ENCODE measurements at places on chromosomes 1 and 21.

GRCh38 chr1:202567738-202568137 is 142.5 kb downstream of the SYT2 start:
- no peak for DNase-seq

DNA sequence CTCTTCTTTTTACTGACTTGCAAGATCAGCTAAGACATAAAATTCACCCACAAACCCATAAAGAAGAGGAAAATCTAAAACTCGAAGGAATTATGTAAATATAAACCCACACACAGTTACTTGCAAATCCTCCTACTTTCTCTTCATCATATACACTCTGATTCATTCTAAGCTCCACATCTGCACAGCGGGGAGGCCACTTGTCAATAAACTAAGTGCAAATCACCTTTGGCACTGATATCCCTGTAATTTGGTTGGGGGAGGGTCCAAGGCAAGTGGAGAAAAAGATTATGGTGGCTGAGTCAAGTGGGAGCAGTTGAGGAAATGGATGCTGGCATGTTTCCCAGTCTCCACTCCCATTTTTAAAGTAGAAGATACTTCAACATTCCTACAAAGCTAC is 596.5 kb downstream of the MATN1 start:
- no peak for DNase-seq

DNA sequence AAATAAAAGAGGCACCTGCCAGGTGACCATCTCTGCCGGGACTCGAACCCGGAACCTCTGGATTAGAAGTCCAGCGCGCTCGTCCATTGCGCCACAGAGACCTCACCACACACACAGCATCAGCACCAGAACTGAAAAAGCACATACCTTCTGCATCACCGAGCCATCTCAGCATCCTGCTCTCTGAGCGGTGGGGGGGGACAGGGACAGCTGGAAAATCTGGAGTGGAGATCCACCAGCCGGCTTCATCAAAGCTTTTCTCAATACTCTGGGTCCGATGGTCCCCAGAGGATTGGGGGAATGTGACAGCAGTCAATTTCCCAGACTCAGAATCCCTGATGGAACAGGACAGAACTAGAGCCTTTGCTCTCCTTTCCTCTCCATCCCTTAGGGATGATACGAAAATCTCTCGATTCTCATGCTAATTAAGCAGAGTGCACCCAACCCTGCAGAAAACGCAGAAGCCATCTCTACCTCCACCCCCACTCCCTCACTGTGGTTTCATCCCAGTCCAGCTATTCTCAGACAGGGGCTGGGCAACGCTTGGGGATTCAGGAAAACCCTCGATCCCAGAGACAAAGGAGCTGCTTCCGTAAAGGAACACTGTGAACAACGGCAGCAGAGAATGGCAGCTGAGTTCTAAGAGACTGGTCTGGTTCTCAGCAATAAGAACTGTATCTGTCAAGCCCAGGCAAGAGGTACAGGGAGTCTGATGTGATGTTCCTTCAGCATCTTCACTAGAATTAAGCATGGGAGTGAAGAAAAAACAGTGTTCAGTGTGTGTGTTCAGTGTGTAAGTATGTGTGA is 29.6 kb upstream of the CADM3 start:
- DNase-seq = no peak

DNA sequence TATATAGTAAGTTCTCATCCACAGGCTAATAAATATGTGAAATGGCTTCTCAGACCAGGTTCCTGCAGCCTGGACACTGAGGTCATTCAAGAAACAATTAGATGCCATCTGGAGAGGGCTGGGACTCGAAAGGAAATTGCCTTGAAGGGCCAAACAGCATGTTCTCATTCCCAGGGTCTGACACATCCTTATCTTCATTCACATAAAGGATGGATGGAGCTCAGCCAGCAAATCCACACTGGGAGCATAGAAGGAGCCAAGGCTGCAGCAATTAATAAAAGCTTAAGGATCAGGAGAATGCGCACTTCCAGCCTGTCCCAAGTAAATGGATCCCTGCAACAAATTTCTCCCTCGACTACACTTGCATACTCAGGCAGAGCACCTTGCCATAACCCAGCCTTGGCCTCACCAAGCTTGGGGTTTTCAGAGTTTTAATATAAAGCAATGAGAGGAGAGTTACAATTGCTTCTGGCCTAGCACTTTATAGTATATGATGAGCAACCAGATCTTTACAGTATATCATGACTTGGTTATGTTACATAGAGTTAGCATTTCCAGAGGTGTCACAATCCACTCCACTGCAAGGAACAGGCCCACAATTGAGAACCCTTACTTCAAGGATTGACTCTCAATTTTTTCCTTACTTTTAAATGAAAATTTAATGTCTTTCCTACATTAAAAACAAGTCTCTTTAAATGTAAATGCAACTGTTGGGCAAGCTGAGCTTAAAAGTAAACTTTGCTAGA is 55.9 kb downstream of the BCAR3 start:
- DNase-seq = no peak

- no peak for DNase-seq
These were observed 310.1 kb downstream of the PAPPA2 start for GRCh38 chr1:176773038-176773437.

- no peak for DNase-seq
These were observed 75.2 kb downstream of the NGF start for GRCh38 chr1:115262886-115263285.

DNA sequence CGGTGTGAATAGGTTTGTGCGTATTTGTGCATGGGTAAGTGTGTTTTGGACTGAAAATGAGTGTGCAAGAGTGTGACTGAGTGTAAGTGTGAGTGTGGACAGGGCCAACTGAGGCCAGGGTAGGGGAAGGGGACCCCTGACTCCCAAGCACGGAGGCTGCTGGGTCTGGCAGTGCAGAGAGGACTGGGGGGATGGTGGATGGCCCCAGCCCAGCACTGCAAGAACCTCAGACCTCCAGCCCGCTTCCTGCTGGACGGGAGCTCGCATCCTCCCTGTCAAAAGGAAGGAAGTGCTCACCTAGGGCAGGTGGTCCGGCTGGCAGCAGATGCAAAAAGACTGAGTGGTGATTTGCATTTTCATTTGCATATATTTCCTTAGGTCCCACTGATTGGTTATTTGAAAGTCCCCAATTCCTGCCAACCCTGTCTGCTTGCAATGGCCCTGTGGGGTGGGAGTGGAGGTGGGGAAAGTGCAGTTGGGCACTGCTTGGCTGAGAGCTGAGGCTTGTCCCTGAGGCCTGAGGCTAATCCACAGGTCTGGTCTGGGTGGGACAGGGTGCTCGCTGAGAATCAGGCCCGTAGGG is 42.8 kb upstream of the CASZ1 start:
- DNase-seq = no peak

DNA sequence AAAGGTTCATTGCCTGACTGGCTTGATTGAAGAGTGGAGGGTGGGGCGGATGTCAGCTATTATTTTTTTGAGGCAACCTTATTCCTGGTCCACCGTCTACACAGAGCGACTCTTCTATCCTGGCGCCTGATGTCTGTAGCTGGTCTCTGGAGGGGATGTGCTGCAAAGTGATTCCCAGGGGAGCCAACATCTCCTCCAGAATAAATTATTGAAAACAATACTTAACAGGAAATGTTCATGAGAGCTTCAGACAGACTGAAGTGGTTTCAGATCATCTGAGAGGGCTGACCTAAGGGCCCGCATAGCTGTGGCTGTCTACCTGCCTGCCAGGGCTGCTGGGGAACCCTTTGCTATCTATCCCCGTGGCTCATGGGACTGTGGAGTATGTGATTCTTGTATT is 66.7 kb downstream of the TEX35 start:
- DNase-seq = no peak

- no peak for DNase-seq
These were observed 1769.7 kb downstream of the MRPL39 start for GRCh38 chr21:23837564-23837963.

DNA sequence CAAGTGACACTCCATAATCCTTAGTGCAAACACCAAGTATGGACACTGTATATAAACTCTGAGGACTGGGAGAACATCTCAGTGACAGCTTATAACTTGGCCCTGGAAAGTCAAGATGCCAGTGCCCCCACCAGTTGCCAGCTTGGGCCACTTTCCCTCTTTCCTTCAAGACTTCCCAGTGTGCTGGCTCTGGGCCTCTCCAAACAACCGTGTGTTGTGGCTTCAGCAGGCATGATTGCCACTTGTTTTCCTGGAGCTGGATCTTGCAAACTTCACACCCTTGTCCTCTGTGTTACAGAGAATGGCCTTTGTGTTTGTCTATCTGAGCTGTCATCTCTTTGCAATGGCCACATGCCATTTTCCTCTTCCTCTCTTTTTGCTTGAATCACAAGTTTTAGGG is 37.0 kb downstream of the CCDC185 start:
- no peak for DNase-seq

DNA sequence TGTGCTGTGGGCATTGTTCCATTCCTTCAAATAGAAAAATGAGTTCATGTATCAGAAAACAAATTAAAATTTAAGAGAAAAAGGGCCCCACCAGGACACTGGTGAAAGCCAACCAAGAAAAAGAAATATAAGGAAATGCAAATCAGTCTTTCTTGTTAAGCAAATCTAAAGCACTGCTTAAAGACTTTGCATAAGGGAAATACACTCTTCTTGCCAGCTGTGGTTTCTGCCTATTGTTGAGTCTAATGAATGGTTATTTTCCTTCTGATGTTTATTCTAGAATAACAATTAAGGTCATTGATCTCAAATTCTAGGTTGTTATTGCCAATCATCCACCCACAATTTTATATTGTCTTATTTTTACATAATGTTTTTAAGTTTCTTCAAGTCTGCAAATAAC is 158.6 kb upstream of the SNX7 start:
- DNase-seq = no peak

- no peak for DNase-seq
These were observed 12.4 kb upstream of the PAPPA2 start for GRCh38 chr1:176450526-176450925.

GRCh38 chr1:32871364-32872191 is 866 bp upstream of the FNDC5 start:
- DNase-seq = peak; percentile 80

- DNase-seq = no peak
These were observed 154.6 kb downstream of the TENT5C start for GRCh38 chr1:117760485-117760884.

DNA sequence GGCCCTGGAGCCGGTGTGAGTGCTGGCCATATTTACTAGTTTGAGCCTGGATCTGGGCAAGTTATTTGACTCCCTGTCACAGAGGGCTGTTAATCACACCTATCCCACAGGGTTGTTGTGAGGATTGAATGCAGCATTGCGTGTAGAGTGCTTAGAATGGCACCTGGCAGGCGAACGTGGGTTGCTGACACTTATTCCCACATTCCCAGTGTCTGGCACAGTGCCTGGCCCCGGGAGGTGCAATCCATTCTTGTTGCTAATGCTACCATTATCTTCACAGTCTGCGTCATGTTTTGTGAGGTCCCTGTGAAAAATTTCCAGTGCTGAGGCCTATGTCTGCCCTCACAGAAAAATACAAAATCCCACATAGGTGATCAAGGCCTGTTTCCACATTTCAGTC is 66.1 kb downstream of the CD2 start:
- DNase-seq = no peak

GRCh38 chr1:219160967-219161366 is 12.7 kb upstream of the LYPLAL1 start:
- no peak for DNase-seq

DNA sequence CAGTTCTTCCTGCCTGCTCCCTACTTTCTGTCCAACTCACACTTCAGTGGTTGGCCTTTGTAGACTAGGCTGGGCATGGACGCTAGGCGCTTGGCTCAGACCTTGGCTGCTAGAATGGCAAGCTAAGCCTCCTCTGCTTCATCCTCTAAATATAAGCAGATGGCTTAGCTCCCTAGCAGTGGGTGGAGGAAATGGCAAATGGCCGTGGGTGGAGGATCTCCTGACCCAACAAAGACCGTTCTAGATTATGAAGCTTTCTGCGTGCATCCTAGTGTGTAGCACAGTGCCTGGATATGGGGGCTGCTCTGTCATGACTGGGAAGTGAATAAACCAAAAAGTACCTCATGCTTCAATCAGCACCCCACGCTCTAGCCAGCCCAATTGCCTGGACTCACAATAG is 10.4 kb upstream of the ETV3L start:
- peak; percentile 13 for DNase-seq

- DNase-seq = no peak
These were observed 7.8 kb upstream of the NUDT17 start for GRCh38 chr1:145837656-145838055.

DNA sequence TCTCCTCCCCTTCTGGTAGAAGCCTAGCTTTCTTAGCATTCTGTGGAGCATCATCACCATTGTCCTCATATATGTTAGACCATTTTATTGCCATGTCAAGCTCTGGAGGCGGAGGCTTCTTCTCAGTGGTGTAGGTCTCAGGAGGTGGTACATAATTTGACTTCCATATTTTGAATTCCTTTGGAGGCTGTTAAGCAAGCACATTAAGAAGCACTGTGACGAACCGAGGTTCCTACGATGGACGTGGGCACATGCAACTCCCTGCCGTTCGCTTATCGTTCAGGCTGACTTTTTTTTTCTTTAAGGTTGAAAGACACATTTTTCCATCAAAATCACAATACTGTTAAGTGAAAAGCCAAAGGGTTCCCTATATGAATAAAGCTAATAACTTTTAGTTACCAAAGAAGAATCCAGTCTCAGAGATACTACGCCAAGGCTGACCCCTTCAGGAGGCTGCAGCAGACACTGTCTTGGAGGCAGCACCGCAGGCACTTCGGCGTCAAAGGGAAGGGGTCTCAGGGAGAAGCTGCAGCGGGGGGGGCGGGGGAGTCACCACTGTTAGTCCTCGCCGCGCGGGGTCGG is 835 bp downstream of the C1orf52 start:
- DNase-seq = no peak

DNA sequence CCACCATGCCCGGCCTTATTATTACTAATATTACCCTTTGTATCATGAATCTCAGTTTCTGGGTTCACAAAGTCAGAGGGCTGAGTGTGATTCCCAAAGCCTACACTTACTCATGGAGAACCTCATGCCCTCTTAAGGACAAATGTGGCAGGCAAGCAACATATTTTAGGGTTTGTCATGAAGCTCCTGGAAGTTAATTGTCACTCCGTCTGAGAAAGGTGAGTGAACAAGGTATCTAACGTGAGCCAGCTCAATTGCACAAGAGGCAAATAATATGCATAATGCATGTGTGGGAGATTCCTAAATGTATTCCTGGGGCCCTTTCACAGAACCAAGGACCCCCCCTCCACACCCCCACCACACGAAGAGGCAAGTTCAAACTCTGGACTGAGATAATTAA is 10.1 kb upstream of the TIAM1 start:
- no peak for DNase-seq

- peak; percentile 55 for DNase-seq
These were observed 9.1 kb downstream of the OLIG1 start for GRCh38 chr21:33078907-33079582.

GRCh38 chr1:116230712-116231111 is 119.5 kb downstream of the MAB21L3 start:
- no peak for DNase-seq

DNA sequence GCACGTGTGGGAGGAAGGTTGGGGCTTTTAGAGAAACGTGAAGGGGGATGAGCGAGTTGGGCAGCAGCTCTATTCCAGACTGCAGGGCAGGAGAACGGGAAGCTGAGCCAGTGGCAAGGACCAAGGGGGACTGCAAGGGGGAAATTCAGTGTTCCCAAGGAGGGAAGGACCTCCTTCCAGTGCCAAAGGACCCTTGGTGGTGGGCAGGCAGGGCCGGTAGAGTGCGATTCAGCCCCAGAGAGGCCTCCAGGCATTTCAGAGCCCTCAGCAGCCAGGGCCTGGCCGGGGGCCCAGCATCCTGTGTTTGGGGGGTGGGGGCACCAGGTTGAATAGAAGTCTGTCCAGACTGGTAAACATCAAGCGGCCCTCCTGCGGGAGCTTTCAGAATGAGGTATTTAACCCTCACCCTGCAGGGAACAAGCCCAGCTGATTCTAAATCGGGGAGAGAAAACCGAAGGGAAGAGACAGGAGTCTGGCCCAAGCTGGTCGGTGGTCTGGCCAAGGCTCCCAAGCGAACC is 2.3 kb downstream of the COL9A2 start:
- DNase-seq = peak; percentile 66
